ENCODE measurements at places on chromosomes 1 and 21. TPM values are rescaled to one million over a fixed set of nuclear protein-coding genes. Genes with fewer than 3 reads are reported as not detected.

The CCT8 gene
- total RNA-seq, result 174 TPM

DNA sequence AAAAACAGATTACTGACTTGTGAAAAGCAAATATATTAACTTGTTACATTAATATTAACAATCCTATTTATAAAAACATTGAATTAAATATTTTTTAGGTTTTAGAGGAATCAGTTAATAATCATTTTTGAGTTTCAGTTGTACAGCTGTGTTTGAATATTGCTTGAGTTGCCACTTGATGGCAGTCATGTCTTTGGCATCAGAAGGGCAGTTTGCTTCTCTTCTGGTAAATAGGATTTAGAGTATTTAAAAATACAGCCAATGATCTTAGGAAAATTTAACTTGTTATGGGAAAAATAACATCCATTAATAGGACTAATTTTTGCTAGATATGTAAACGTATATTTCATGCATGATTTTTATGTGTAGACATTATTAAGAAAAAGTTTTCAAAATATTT lies 234.1 kb downstream of the NCAM2 start:
- no peak for DNase-seq
- no peak overlapping the region for H3K27ac ChIP-seq
- no peak overlapping the region for H3K4me3 ChIP-seq
- H3K36me3 ChIP-seq, result no peaks in the 10 kb centered on the region
- no peaks in the 10 kb centered on the region for H3K27me3 ChIP-seq

- H3K4me3 ChIP-seq, result no peak overlapping the region
- no peaks in the 10 kb centered on the region for H3K27me3 ChIP-seq
- peak overlapping the region; percentile 81 for H3K27ac ChIP-seq
- no peaks in the 10 kb centered on the region for H3K36me3 ChIP-seq
- H3K4me1 ChIP-seq, result peaks cover 30% of the 10 kb centered on the region
- DNase-seq, result no peak
Observed at GRCh38 chr1:224211206-224211962, 28.3 kb downstream of the DEGS1 start.

The FOXJ3 gene
- 81.6 TPM for total RNA-seq

- peaks cover 4% of the 10 kb centered on the region for H3K4me1 ChIP-seq
- H3K27me3 ChIP-seq, result no peaks in the 10 kb centered on the region
- no peak for DNase-seq
Observed at GRCh38 chr1:99447721-99448120, 183.4 kb downstream of the PLPPR4 start.

- DNase-seq, result no peak
- H3K4me1 ChIP-seq, result peaks cover 31% of the 10 kb centered on the region
- no peaks in the 10 kb centered on the region for H3K36me3 ChIP-seq
- H3K4me3 ChIP-seq, result no peak overlapping the region
- H3K27ac ChIP-seq, result no peak overlapping the region
- H3K27me3 ChIP-seq, result no peaks in the 10 kb centered on the region
Observed at GRCh38 chr1:115753361-115753760, 15.2 kb downstream of the CASQ2 start.

The S1PR1 gene
- total RNA-seq, result 21.5 TPM

- peaks cover 11% of the 10 kb centered on the region for H3K4me1 ChIP-seq
- no peaks in the 10 kb centered on the region for H3K36me3 ChIP-seq
- no peak overlapping the region for H3K4me3 ChIP-seq
Observed at GRCh38 chr1:5485436-5485835, 506.8 kb downstream of the NPHP4 start.

The DCDC2B gene
- total RNA-seq, result not detected

GRCh38 chr1:70318191-70318590 lies 36.3 kb downstream of the ANKRD13C start:
- peaks cover 9% of the 10 kb centered on the region for H3K36me3 ChIP-seq
- H3K27ac ChIP-seq, result peak overlapping the region; percentile 10

DNA sequence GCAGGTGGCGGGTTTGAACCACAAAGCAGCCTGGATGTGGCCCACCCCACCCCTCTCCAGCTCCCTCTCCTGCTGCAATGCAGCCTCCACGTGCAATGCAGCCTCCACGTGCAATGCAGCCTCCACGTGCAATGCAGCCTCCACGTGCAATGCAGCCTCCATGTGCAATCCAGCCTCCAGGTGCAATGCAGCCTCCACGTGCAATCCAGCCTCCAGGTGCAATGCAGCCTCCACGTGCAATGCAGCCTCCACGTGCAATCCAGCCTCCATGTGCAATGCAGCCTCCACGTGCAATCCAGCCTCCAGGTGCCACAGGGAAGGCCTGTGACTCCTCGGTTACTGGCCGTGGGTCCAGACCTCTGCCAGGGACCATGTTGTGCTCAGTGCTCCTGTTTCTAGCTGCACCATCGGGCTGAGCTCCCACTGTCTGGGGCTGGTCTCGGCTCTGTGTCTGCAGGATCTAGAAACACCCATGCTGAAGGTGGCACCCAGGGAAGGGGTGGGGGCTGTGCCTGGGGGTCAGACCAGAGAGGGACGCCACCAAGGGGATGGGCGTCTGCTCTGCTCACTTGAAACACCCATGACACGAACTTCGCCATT lies 11.9 kb upstream of the LRRC3 start:
- no peaks in the 10 kb centered on the region for H3K27me3 ChIP-seq
- DNase-seq, result peak; percentile 18
- H3K36me3 ChIP-seq, result no peaks in the 10 kb centered on the region

The ZNF683 gene
- not detected for total RNA-seq

The IFI44 gene
- total RNA-seq, result 94.3 TPM

GRCh38 chr21:41759926-41760325 lies 6.9 kb downstream of the RIPK4 start:
- H3K4me1 ChIP-seq, result peaks cover 42% of the 10 kb centered on the region
- peaks cover 10% of the 10 kb centered on the region for H3K36me3 ChIP-seq
- no peak overlapping the region for H3K4me3 ChIP-seq
- no peak for DNase-seq
- H3K27ac ChIP-seq, result no peak overlapping the region

- peaks cover 10% of the 10 kb centered on the region for H3K4me1 ChIP-seq
- H3K4me3 ChIP-seq, result no peak overlapping the region
- no peaks in the 10 kb centered on the region for H3K36me3 ChIP-seq
- H3K27ac ChIP-seq, result peak overlapping the region; percentile 63
- no peak for DNase-seq
Observed at GRCh38 chr1:48493970-48494769, 22.2 kb upstream of the SPATA6 start.

The ZSWIM5 gene
- total RNA-seq, result 2.0 TPM

GRCh38 chr1:238469146-238469631 lies 578.5 kb upstream of the ZP4 start:
- no peaks in the 10 kb centered on the region for H3K27me3 ChIP-seq
- no peak overlapping the region for H3K27ac ChIP-seq
- no peak overlapping the region for H3K4me3 ChIP-seq
- H3K36me3 ChIP-seq, result no peaks in the 10 kb centered on the region
- DNase-seq, result no peak

GRCh38 chr21:37064841-37065240 lies 8.0 kb downstream of the PIGP start:
- peaks cover 17% of the 10 kb centered on the region for H3K36me3 ChIP-seq
- no peak overlapping the region for H3K4me3 ChIP-seq
- no peak for DNase-seq

GRCh38 chr1:107831921-107832320 lies 133.1 kb downstream of the VAV3 start:
- no peaks in the 10 kb centered on the region for H3K36me3 ChIP-seq
- no peak overlapping the region for H3K4me3 ChIP-seq
- H3K27ac ChIP-seq, result no peak overlapping the region
- H3K27me3 ChIP-seq, result no peaks in the 10 kb centered on the region
- H3K4me1 ChIP-seq, result peaks cover 4% of the 10 kb centered on the region
- DNase-seq, result no peak

GRCh38 chr1:96703186-96703585 lies 18.4 kb upstream of the PTBP2 start:
- H3K4me3 ChIP-seq, result no peak overlapping the region
- H3K4me1 ChIP-seq, result peaks cover 29% of the 10 kb centered on the region
- H3K36me3 ChIP-seq, result no peaks in the 10 kb centered on the region
- no peaks in the 10 kb centered on the region for H3K27me3 ChIP-seq
- no peak for DNase-seq

DNA sequence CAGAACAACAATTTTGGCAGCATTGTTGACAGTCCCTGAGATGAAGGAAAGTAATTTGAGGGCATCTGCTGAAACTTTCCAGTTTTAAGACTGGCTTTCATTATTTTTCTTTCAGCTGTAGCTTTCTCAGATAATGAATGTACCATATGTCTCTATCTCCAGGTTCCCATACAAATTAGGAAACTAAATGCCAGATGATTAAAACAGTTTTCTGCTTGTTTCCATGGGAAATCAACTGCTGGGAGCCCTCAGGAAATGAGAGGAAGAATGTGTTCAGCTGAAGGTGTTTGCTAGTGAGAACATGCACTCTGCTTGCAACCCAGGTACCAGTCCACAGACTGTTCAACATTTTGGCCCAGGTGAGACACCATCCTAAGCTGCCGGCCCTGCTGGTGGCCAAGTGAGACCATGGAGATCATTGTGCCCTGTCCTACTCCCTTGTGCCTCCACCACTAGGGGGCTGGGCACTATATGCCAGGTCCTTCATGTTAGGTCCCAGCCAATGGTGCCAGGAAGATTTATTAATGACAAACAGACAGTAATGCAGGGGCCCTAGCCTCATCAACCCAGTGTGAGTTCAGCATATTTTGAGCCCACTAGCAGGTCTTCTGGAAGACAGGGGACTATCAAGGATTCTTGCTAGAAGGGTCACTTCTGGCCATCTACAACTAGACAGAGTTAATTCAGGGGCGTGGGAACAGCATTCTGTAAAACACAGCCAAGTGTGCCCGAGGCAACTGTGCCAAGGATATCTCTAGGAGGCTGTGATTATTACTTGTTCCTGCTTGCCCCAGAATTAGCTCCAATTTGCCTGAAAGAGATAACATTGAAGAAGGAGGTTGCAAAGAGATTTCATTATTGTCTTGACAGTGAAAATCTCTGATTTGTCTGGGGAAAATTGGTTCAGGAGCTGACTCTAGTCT lies 17.0 kb upstream of the LRRC8C start:
- peaks cover 8% of the 10 kb centered on the region for H3K4me1 ChIP-seq
- no peaks in the 10 kb centered on the region for H3K36me3 ChIP-seq
- no peak overlapping the region for H3K4me3 ChIP-seq
- H3K27ac ChIP-seq, result no peak overlapping the region

GRCh38 chr1:6962996-6963911 lies 178.0 kb downstream of the CAMTA1 start:
- H3K27me3 ChIP-seq, result peaks cover 64% of the 10 kb centered on the region
- peak overlapping the region; percentile 33 for H3K4me3 ChIP-seq
- no peaks in the 10 kb centered on the region for H3K36me3 ChIP-seq
- DNase-seq, result no peak
- H3K27ac ChIP-seq, result no peak overlapping the region

The PAPPA2 gene
- 0.32 TPM for total RNA-seq

The RGS8 gene
- not detected for total RNA-seq

GRCh38 chr1:116766616-116767469 lies 12.6 kb downstream of the CD2 start:
- H3K4me3 ChIP-seq, result no peak overlapping the region
- no peak for DNase-seq
- H3K27ac ChIP-seq, result no peak overlapping the region
- H3K27me3 ChIP-seq, result no peaks in the 10 kb centered on the region
- H3K4me1 ChIP-seq, result peaks cover 5% of the 10 kb centered on the region

The CSMD2 gene
- 1.1 TPM for total RNA-seq

The TSPEAR gene
- total RNA-seq, result 0.11 TPM

DNA sequence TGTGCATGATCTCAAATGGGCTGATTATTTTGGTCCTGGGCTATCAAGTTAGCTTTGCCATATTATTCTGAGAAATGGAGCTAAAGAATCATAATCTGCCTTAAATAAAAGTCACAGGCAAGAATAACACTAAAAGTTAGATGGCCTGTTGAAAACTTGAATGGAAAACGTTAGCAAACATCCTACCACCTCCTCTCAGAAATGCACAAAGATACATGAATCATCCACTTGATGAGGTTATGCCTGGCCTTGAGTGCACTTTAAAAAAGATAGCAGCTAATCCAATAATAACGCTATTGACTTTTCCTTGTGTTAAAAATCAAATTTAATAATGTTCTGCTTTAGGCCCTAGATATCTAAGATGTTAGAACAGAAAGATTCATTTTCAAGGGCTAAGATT lies 108.0 kb downstream of the KCNJ6 start:
- no peak for DNase-seq
- no peak overlapping the region for H3K27ac ChIP-seq
- H3K27me3 ChIP-seq, result peaks cover 6% of the 10 kb centered on the region
- peaks cover 2% of the 10 kb centered on the region for H3K4me1 ChIP-seq
- H3K4me3 ChIP-seq, result no peak overlapping the region

The DHRS3 gene
- 1,086 TPM for total RNA-seq

- H3K4me3 ChIP-seq, result no peak overlapping the region
- no peaks in the 10 kb centered on the region for H3K36me3 ChIP-seq
- H3K4me1 ChIP-seq, result no peaks in the 10 kb centered on the region
- H3K27ac ChIP-seq, result no peak overlapping the region
- H3K27me3 ChIP-seq, result peaks cover 4% of the 10 kb centered on the region
Observed at GRCh38 chr1:107499139-107499744, 358.4 kb downstream of the NTNG1 start.

- peaks cover 1% of the 10 kb centered on the region for H3K27me3 ChIP-seq
- no peak overlapping the region for H3K4me3 ChIP-seq
- H3K36me3 ChIP-seq, result peaks cover 5% of the 10 kb centered on the region
- H3K27ac ChIP-seq, result peak overlapping the region; percentile 54
Observed at GRCh38 chr1:245588116-245588639, 433.4 kb downstream of the KIF26B start.

- H3K4me3 ChIP-seq, result no peak overlapping the region
- DNase-seq, result no peak
- H3K4me1 ChIP-seq, result peaks cover 2% of the 10 kb centered on the region
- no peaks in the 10 kb centered on the region for H3K36me3 ChIP-seq
- no peak overlapping the region for H3K27ac ChIP-seq
Observed at GRCh38 chr1:238950017-238950416, 436.4 kb upstream of the CHRM3 start.

DNA sequence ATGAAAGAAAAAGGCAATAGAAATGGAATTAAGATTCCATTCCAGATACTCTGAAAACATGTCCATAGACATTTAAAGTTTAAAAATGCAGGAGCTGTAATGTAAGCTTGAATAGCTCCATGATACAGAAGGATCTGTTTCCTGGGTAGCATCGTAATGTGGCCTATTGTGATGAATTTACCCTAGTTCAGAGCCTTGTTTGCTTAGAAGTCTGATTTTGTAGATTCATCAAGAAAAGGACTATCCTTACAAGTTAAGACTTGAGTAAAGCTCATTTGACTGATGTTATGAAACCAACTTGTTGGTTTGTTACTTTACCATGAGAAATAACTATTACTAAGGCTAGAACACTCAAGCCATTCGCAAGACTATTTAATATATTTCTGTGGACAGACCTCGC lies 55.5 kb downstream of the KIF1B start:
- H3K4me3 ChIP-seq, result no peak overlapping the region
- no peak overlapping the region for H3K27ac ChIP-seq
- DNase-seq, result no peak
- H3K27me3 ChIP-seq, result no peaks in the 10 kb centered on the region
- peaks cover 4% of the 10 kb centered on the region for H3K4me1 ChIP-seq

DNA sequence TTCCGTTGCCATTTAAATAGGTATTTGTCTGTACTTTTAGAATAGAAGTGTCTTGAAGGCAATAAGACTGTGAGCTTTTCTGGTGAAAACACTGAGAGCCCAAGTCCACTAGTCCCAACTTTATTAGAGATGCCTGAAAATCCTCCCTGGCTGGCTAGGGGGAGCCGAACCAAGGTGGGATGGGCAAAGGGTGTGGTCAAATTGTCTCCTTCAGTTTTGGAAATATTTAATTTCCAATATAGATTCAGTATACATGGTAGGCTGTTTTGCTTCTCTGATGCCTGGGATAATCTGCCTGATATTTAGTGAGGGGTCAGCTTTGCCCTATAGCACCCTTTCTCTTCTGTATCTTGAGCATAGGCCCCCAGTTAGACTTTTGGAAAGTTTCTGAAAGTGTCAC lies 3.5 kb downstream of the ROR1 start:
- no peaks in the 10 kb centered on the region for H3K36me3 ChIP-seq
- H3K27me3 ChIP-seq, result no peaks in the 10 kb centered on the region
- H3K27ac ChIP-seq, result no peak overlapping the region
- H3K4me1 ChIP-seq, result peaks cover 75% of the 10 kb centered on the region
- DNase-seq, result no peak
- H3K4me3 ChIP-seq, result peak overlapping the region; percentile 95

All from mesothelial cell of epicardium (in vitro differentiated cells).